ENCODE measurements at places on chromosomes 12 and 14.

GRCh38 chr14:24279301-24280186 is 8.1 kb upstream of the RABGGTA start:
- peak; percentile 47 for DNase-seq

DNA sequence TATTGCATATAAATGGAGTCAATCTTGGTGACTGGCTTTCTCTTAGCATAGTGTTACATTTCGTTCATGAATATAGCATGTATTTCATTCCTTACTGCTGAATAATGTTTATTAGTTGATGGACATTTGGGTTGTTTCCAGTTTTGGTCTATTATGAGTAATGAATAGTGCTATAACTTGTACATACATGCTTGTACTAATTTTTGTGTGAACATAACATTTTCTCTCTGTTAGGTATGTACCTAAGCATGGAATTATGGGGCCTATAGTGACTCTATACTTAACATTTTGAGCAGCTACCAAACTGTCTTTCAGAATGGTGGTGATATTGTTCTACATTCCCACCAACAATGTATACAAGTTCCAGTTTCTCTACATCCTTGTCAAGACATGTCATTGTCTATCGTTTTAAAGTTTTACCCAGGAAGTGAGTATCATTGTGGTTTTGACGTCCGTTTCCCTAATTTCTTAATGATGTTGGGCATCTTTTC is 23.1 kb downstream of the ATP2A2 start:
- no peak for DNase-seq

DNA sequence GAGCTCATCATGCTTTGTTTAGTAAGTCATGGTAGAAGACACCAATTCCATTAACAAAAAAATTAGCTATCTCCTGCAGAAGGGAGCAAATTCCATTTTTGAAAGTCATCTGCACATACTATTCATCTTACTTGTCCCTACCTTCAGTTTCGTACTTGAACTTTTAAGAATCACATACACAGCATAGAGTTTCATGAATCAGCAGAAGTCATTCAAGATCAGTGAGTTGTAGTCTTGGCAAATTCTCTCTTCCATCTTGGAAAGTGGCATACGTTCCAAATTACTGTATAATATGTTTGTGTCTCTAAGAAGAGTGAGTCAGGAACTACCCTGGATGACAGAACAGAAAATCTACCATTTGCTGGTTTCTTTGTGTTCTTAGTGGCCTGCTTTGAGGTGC is 14.1 kb downstream of the VRK1 start:
- no peak for DNase-seq

DNA sequence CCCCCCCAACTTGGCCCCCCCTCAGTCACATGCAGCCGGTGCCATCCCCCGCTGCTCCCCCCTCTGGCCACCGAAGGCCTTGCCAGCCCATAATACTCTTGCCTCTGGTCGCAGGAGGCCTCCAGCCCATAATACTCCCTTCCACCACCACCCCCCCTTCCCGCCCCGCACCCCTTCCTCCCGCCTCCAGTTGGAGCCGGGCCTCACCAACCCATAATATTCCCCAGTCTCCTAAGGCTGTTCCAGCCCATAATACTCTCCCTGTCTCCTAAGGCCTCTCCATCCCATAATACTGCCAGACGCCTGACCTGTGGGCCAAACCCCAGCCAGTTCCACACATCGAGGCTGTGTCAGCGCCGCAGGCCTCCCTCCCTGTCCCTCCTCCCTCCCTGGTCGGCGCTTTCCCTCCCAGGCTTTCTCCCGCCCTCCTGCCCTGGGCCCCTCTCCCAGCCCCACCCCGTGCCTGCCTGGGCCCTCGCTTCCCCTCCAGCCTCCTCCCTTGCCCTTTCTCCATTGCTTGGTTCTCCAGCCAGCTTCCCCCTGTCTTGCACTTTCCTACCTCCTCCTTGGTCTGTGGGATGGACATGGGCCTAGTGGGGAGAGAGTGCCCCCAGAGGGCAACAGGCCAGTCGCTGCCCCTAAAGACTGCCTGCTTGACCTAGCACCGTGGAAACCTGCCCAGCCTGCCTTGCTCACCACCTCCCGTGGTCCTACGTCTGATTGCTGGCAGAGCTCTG is 6.8 kb upstream of the CHD4 start:
- peak; percentile 52 for DNase-seq

DNA sequence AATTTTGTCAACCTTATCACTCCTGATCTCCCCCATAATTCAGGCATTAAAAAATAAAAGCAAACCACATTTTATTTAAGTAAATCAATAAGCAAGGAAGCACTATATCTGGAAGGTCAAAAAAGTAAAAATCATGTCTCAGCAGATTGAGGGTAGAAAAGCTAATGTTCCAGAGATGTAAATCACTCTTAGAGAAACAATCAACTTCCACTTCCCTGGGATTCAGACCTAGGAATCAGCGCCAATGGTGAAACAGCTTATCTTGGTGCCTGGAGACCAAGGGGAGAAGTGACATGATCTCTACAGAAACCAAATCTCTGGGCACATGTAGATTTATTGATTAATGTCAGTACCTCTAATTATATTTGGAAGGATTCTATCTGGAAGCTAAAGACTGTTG is 10.9 kb upstream of the SNX6 start:
- no peak for DNase-seq

DNA sequence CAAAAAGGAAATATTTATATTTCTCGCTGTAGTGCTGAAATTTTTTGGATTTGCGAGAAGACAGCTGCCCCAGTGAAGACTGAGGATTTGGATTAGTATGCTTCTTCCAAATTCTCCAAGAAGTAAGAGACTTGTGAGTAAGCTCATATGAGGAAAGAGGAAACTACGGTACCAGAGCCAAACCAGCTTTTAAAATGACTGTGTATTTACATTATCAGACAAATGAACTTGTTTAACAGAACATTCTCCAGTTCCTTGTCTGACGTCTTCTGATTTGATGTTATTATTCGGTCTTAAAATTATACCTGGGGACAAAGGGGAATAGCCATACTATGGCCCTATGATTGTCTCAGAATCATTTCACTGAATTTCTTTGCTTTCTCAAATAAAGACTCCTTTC is 8.0 kb downstream of the CLEC12B start:
- DNase-seq = no peak

GRCh38 chr14:30988509-30988908 is 36.9 kb upstream of the AP4S1 start:
- DNase-seq = no peak

- no peak for DNase-seq
Measured at GRCh38 chr14:96792003-96792402, 5.2 kb upstream of the VRK1 start.

DNA sequence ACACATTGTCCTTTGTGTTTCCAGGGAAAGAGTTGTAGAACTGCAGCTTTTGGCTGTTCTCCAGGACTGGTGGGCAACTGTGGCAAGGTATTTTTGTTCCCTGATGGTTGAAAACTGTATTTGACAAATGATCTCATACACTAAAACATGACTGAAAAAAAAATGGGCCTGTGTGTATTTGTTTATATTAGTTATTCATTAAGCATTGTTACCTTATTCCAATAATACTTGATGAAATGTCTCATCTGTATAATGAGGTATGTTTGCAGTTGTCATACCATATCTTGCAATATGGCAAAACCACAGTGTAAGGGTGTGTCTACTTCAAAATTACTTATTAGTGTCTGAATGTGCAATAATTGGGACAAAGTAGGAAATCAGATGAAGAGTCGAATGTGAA is 479.4 kb upstream of the NOVA1 start:
- DNase-seq = no peak

DNA sequence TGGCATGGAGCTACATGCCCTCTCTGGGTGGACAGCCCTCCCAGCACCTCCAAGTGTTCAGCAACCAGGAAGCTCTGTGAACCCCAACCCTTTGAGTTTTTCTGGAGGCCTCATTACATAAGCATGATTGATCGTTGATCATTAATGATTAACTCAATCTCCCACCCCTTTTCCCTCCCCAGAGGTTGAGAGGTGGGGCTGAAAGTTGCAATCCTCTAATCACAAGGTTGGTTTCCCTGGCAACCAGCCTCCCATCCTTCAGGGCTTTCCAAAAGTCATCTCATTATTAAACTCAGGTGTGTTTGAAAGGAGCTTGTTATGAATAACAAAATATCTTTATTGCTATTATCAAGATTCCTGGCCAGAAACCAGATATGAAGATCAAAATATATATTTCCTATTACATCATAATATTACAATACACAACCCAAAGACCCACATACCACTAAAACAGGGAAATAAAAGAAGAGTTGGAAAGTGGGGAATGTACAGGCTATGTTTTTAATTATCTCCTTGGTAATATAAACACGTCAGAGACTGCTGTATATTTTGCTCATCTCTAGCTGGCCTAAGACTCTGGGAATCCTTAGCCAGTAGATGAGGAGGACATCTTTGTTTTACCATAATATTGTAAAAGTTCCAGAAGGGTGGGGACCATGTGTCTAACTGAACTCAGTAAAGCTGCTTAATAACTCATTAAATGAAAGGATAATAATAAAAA is 73.6 kb downstream of the SSPN start:
- no peak for DNase-seq

DNA sequence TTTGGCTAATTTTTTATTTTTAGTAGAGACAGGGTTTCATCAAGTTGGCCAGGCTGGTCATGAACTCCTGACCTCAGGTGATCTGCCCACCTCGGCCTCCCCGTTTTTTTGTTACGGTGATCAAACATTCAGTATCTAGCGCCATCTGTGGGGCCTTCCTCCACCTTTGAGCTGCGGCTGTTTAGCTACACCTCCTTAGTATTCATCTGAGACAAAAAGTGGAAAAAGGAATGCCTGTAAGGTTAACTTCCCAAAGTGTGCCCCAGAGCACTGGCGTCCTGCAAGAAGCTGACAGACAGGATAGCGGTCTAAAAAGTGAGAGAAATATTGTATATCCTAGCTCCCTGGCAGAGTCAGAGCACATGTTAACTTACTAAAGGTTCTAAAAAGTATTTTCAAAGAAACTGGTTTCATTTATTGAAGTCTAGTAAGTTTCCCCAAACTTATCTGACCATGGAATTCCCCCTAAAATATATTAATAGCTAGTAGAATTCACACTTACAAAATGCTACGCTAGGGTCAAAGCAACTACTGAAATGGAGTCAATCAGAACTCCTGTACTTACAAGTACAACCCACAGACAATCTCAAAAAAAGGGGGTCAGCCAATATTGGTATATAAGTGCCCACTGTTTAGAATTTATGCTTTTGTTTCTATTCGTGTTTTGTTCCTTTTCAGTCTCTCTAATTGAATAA is 59.1 kb downstream of the DUSP16 start:
- DNase-seq = no peak
